ENCODE measurements at places on chromosomes 16 and 17.

- DNase-seq = no peak
Observed at GRCh38 chr16:68388124-68388523, 60.2 kb downstream of the SMPD3 start.

- DNase-seq = no peak
Observed at GRCh38 chr16:69440250-69440649, 15.8 kb downstream of the CYB5B start.

DNA sequence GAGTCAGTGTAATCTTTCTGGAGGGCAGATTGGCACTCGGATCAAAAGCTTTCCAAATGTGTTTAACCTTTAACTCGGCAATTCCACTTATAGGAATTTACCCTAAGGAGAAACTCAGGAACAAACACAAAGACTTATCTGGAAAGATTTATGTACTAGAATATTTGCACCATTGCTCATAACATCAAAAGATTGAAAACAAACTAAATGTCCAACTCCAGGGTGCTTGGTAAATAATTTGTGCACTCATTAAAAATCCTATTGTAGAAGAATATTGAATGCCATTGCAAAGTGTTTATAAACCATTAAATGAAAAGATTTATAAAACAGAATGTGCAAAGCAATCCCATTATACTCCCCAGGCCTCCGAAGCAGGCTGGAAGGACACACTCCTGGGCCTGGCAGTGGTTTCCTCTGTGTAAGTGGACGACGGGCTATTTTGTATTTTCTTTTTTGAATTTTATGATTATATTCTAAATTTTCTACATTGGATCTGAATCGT, 18.7 kb upstream of the RBFOX3 start:
- DNase-seq = no peak

DNA sequence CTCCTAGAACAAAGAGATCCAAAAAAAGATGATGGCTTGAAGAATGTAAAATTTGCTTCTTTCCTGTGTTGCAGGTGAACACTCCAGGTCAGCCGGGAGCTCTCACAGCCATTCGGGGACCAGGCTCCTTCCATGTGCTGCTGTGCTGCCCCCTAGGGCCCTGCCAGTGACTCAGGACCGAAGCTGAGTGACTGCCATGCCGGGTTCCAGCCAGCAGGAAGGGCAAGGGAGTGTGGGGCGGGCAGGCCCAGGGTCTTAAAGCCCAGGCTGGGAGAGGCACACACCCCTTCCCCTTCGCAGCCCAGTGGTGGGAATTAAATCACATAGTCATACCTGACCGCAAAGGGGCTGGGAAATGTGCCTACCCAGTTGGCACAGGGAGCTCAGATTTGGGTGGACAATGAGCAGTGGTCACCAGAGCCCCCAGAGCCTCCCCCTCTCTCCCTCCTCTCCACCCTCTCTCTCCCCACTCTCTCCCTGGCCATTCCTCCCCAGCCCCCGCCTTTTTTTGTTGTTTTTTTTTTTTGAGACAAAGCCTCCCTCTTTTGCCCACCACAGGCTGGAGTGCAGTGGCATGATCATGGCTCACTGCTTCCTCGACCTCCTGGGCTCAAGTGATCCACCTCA, 11.5 kb downstream of the EPOP start:
- peak; percentile 61 for DNase-seq

- DNase-seq = peak; percentile 69
Observed at GRCh38 chr17:1201132-1201702, 21.4 kb upstream of the ABR start.

DNA sequence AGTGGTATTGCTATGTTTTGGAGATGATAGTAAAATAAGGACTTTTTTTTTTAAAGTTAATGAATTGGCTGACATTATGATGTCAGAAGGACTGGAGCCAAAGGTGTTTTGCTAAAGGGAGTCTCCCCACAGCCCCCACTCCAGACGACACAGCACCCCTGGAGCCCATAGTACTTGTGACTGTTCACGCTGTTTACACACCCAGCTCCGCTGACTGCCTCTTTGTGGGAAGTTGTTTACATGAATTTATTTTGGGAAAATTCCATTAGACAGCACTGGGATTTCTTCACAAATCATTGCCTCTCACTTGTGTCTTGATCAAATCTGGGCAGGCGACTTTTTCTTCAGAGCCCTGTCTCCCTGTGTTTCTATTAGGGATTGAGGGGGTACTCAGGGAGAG, 108.6 kb downstream of the C17orf67 start:
- DNase-seq = no peak

GRCh38 chr17:8133399-8133798, 9.5 kb upstream of the HES7 start:
- no peak for DNase-seq

DNA sequence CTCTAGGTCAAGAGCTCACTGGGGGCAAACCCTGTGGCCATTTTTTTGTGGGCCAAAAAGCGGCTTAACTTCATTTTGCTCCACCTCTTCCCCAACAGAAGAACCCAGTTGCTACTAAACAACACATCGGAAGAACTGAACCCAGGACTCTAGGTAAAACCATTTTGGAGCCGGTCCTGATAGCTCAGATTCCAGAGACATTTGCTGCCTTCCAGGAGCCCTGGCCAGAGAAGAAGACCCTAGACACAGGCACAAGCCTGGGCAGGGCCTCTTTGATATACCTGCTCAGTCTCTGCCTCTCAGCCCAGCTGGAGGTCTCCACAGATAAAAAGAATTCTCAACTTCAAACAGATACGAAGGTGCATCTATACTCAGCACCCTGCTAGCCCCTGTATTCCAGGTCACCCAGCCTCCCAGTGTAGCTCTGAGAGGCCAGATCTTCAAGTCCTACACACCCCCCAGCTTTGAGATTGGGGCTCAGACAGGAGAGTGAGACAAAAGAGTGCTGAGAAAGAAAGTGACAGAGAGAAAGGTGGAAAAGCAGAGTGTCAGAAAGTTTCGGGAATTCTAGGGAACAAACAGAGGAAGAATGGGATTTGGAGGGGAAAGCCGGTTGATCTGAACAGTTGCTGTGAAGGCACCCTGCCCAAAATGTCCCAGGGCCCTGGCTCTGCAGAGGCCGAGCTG, 6.6 kb upstream of the HOXB9 start:
- peak; percentile 18 for DNase-seq

DNA sequence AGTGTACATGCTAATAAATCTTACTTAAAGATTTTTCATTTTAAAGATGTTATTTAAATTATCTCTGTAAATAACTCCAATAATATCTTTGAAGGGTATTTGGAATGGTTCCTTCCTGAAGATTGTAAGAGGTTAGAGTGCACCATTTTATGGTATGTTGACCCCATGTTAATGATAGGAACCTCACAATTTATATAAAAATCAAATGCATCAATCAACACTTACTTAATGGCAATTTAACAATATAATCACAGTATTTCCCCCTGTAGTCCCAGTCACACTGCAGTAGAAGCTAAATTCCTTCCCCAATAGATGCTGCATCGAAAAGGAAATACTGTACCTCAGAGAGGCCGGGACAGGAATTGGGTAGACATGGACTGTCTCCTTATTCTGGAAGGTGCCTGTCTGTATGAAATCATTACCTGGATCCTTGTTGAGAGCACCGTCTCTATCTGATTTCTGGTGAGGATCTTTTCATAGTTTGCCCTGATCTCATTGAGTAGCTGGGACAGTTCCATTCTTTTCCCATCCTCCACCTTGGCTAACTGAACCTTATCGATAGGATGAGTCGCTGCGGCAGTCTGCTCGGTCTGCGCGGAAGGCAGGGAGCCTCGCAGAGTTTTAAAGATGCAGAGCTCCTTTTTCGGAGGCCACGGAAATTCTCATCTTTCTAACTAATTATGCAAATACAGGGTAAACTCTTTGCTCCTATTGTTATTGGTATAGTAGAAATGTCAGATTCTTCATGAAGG, at the start of gene KRT222:
KRT222 (minus strand) TSS at position 596 of the 752 bp plus-strand sequence; CDS start at position 518, 78 bp downstream.
- no peak for DNase-seq

GRCh38 chr17:57557834-57558681, 187.0 kb downstream of the CCDC182 start:
- DNase-seq = no peak

DNA sequence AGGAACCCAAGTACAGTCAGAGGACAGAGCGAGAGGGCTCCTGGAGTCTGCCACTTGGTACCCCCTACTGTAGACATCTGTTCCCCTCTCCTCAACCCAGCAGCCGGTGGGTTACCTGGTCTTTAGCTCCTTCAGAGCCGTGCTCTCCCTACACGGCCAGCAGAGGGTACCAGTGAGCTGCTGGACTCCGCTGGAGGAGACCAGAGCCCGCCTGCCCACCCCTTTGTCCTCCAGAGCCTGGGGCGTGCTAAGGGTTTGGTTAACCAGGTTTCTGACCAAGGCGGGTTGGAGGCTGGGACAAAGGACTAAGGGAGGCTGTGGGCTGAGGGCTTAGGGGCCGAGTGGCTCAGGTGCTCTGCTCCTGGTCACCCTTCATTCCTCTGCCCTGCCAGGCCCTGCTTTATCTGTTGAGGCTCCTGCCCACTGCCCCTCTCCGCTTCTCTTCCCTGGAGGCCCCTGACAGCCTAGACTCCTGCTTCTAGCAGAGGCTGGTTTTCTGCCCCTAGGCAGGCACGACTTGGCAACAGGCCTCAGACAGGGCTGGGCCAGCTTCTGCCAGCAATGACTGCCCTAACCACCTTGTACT, 2.7 kb upstream of the HSD11B2 start:
- DNase-seq = peak; percentile 68

DNA sequence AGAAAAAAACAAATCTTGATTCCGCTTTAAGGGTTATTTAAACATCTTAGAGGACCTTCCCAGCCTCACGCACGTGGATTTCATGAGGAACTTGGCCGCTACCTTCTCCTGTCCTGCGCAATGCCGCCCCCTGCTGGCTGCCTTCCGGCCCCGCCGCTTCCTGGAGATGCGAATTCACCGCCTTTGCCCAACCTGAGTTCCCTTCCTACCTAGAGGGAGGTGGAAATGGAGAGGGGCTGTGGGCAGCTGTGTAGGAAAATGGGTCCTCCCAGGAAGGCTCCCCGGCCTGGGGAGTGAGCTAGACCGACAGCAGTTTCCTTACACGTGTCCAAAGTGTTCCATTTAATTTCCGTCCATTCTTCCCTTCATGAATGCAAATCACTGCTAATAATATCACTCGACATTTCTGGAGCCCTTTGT, 1.0 kb upstream of the ABCC12 start:
- peak; percentile 87 for DNase-seq

DNA sequence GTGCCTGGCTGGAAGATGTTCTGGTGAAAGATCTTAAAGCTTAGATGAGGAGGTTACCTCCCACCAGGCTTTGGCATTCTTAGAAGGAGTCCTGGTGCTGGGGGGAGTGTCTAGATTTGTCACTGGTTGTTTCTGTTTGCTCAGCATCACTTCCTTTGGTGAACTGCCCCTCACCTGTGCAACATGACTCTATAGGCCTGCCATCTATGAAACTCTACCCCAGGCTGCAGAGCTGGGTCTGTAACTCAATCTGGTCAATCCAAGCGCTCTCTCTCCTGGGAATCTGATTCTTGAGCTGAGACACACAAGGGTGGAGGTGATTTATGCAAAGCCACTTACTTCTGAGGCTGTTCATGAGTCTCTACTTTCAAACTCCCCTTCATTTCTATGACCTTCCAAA, 399.4 kb downstream of the NPIPA7 start:
- DNase-seq = no peak
